ENCODE measurements at places on chromosomes 5 and 9.

- no peak for DNase-seq
These were observed 104.9 kb downstream of the SYK start for GRCh38 chr9:90906316-90907055.

- DNase-seq: no peak
These were observed 67.0 kb upstream of the HAPLN1 start for GRCh38 chr5:83787631-83788030.

DNA sequence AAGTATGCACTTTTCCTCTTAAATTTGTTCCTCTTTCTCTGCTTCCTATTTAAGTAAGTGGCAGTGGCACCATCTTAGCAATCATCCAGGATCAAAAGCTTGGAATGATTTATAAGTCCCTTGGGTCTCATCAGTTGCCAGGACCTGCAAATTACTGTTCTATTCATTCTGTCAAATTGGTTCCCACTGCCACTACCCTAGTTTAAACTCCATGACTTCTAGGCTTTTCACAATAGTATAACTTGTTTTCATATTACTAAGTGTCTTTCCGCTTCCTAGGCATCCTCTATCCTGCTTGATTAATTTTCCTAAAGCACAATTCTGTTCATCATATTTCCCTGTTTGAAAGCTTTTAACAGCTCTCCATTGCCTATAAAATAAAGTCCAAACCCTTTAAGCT lies 363.9 kb upstream of the MEF2C start:
- no peak for DNase-seq

DNA sequence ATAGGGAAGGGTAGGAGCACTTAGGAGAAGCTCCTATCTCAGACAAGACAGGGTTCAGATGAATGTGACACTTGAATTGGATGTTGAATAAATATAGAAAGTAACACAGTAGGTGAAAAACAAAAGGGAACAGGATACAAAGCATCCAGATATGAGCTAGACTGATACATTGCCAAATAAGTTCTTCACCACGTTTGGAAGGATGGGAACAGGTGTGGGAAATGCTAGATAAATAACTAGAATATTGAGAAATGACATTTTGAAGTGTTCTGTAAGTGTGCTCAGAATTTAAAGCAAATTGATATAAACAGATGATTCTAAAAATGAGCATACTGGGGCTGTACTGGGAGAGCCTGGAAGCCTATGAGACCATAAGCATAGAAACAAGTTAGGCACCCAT lies 340.1 kb upstream of the PRR16 start:
- DNase-seq: no peak

DNA sequence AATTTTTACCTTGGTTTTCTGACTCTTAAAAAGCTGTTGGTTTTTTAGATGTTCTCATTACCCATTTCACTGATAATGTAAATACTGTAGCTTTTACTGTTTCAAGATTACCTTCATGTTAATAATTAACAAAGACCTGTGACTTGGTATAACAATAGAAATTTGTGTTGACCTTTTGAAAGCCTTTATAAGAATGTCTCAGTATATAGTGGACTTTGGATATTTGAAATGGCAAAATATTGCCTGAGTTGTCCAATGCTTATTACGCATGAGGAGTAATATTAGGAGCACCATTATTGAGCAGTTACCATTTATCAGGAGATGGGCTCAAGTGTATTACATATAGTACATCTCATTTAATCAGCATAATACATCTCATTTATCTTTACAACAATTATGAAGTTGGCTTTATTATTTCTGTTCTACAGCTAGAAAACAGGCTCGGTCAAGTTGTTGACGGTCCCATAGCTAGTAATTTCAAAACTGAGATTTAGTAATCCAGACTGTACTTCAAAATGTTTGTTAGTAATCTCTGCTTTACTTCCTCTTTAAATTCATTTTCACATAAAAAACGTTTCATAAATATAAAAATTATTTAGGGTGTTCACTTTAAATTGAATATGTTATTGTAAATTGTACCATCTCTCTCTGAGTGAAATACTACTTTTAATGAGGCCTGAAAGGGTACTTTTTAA lies 50.7 kb upstream of the FKTN start:
- no peak for DNase-seq

DNA sequence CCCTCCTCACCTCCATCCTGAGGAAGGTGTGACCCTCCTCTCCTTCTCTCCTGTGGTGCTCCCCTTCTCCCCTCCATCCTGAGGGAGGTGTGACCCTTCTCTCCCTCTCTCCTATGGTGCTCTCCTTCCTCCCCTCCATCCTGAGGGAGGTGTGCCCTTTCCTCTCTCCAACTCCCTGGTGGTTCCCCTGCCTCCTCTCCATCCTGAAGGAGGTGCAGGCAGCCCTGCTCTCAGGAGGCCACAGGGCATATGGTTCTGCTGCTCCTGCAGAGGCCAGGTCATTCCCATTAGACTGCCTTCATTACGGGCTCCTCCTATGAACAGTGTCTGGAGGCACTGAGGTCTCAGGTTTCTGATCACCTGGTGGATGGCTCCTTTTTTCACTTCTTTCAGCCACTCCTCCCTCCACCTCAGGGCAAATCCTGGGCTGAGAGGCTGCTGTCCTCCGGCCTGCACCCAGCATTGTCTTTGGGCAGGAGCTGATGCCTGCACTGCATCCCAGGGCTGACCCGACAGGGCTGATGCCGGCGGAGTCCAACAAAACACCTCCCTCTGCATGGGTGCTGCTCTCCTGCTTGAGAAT lies 197.1 kb downstream of the MED10 start:
- no peak for DNase-seq

DNA sequence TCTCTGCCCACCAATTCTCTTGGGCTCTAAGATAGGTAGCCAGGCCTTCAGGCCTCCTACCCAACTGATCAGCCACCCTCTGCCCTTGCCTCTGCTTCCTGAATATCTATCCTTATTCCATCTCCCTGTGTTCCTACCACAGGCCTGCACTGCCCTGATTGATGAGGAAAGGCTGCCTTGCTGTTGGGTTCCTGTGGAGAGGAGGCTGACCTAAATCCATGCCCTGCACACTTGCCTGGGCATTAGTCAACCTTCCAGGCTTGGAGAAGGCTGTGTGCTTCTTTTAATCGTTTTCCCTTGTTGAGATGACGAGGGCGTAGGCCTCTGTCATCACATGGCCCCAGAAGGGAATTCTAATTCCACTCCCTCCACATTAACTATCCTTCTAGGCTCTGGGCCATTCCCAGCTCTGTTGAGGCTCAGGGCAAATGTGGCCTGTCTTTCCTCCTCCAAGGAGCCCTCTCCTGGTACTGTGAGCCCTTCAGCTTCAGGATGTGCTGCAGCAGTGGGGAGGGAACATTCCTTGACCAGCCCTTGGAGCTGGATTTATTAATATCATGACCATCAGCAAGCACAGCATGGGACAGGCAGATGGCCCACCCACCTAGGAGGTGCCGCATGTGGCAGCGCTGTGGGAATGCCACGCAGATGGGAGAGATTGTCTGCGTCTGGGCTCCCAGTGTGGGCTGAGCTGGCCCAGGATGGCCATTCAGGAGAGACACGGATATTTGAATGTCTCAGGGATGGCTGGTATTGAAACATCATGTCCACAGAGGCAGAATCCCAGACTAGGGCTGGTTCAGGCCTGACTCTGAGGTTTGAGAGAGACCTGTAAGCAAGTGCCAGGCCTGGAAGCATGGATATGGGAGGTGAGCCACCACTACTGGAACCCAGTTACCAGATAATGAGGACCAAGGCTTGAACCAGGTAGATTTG lies 40.9 kb downstream of the ANGPTL2 start:
- DNase-seq: no peak

Measured in HL-60 (cell line).